Astrocyte (in vitro differentiated cells and primary cell): ENCODE measurements at places on chromosomes 7 and 10. TPM values are rescaled to one million over a fixed set of nuclear protein-coding genes. Genes with fewer than 3 reads are reported as not detected.

VPS37D gene
- 2.9 and 3.6 TPM in 2 replicates for total RNA-seq

CYP3A5 gene
- total RNA-seq: 0.07 TPM in 1 of 2 replicates, not detected in the other

TMEM178B gene
- 2.2 and 3.9 TPM in 2 replicates for total RNA-seq

PIK3CG gene
- 0.10 and 0.82 TPM in 2 replicates for total RNA-seq

SCART1 gene
- 0.43 and 0.50 TPM in 2 replicates for total RNA-seq

ZFAND4 gene
- total RNA-seq: 4.6 and 4.9 TPM in 2 replicates

AUTS2 gene
- 68.2 and 73.2 TPM in 2 replicates for total RNA-seq

OLAH gene
- not detected in 2 replicates for total RNA-seq

SEMA3C gene
- 148 and 193 TPM in 2 replicates for total RNA-seq
